Activated T-helper 1 cell treated with anti-CD3 and anti-CD28 coated beads, Interleukin-12 subunit alpha, Interleukin-12 subunit beta, Interleukin-2, Interleukin-4 antibody, amounts not matched to agents 30 ng/mL and 10 ng/mL and 1 ng/mL, durations not matched to agents 14 hours and 24 hours and 36 hours (primary cell): ENCODE measurements at places on chromosomes 3 and 15. TPM values are rescaled to one million over a fixed set of nuclear protein-coding genes. Genes with fewer than 3 reads are reported as not detected.

DNA sequence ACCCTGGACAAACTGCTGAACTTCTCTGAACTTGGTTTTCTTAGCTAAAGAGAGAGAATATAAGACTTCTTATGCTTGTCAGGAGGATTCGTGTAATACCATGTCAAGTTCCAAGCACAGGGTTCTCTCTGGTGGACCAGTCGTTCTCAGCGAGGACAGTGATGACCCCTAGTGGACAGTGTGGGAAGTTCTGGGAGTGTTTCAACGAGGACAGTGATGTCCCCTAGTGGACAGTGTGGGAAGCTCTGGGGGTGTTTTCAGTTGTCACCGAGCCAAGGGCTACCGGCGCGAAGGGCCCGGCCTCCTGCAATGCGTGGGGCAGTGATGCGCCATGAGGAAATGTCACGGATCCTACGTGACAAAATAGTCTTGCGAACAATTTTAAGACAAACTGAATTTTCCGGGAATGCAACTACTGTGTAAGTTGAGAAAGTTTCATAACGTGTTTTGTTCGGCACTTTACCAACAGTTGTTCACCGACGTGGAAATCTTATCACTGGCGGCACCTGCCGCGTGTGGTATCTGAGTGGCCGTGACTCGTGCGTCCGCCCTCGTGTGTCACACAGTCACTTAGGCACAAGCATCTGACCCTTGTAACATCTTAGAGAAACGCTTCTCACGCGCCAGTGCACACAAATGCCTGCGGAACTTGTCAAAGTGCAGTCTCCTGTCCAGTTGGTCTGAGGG, 39.3 kb upstream of the MUC4 start:
- H3K4me3 ChIP-seq = no peak overlapping the region
- peak; percentile 83 for DNase-seq

- no peaks in the 10 kb centered on the region for H3K36me3 ChIP-seq
- no peak overlapping the region for H3K4me3 ChIP-seq
- H3K27me3 ChIP-seq = peaks cover 3% of the 10 kb centered on the region
- no peaks in the 10 kb centered on the region for H3K4me1 ChIP-seq
Observed at GRCh38 chr3:10845839-10846656, 30.0 kb downstream of the SLC6A11 start.

DNA sequence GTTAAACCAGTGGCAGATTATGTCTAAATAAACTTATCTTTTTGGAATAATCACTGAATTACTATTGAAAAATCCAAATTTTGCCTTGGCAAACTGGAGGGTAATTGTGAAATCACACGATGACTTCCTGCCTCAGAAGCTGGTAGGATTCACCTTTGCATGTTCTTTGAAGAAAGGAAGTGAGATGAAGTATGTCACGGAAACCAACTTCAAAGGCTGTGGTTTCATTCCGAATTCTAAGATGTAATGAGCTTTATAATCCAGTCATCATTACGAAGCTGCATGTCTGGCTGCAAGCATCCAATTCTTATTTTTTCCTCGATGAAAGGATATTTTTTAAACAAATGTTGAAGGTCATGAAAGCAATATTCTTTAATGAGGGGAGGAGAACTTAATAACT, 15.0 kb upstream of the ZBED2 start:
- peaks cover 62% of the 10 kb centered on the region for H3K36me3 ChIP-seq
- H3K4me3 ChIP-seq = peak overlapping the region; percentile 69
- peaks cover 98% of the 10 kb centered on the region for H3K4me1 ChIP-seq
- peak; percentile 61 for DNase-seq
- peak overlapping the region; percentile 98 for H3K27ac ChIP-seq

- H3K27ac ChIP-seq = no peak overlapping the region
- H3K4me3 ChIP-seq = no peak overlapping the region
- DNase-seq = no peak
- H3K36me3 ChIP-seq = no peaks in the 10 kb centered on the region
- H3K27me3 ChIP-seq = no peaks in the 10 kb centered on the region
- peaks cover 38% of the 10 kb centered on the region for H3K4me1 ChIP-seq
Observed at GRCh38 chr15:52080031-52080430, 32.5 kb downstream of the BCL2L10 start.

- H3K27ac ChIP-seq = no peak overlapping the region
- DNase-seq = no peak
- peaks cover 31% of the 10 kb centered on the region for H3K27me3 ChIP-seq
- no peaks in the 10 kb centered on the region for H3K4me1 ChIP-seq
- H3K36me3 ChIP-seq = no peaks in the 10 kb centered on the region
- no peak overlapping the region for H3K4me3 ChIP-seq
Observed at GRCh38 chr15:57665194-57665593, 41.3 kb upstream of the POLR2M start.

The ATP13A4 gene
- total RNA-seq = 0.31 and 1.7 TPM in 2 replicates

The CCR9 gene
- not detected in 2 replicates for total RNA-seq

The POTEB2 gene
- total RNA-seq = not detected in 2 replicates
